Astrocyte of the spinal cord (primary cell): ENCODE measurements at places on chromosomes 2 and 18.

- DNase-seq: no peak
Measured at GRCh38 chr2:99325384-99325783, 10.7 kb downstream of the TXNDC9 start.

DNA sequence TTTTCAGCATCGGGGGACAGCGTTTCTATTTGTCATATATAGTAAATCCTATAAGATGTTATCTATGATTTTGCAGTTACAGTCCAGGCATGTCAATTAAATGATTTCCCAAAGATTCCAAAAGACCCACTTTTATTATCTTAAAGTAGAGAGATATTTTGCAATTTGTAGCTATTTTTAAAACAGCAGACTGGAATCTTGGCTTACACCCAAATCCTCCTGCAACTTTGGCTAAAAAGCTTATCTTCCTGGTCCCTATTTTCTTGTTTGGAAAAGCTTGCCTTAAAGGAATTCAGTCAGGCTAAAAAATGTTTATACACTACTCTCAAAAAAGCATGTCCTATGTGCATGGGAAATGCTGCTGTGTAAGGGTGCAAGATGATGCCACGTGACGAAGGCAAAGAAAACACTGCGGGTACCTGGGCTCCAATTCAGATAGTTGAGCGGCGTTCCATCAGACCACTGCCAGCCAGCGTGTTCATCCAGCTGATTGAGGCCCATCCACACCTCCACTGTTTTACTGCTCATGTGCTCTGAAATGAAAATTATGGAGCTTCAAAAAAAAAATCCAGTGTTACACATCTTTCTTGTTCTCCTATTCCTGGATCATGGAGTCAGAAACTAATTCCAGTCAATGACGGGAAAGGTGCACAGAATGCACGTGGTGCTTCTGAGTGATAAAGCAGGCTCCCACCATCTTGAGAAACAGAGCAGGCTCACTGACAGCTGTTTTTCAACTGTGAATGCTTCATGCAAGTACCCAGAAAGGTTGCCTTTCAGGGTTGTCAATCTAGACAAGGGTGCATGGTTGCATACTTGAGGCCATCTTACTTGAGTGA is 33.8 kb downstream of the PLA2R1 start:
- peak; percentile 14 for DNase-seq

GRCh38 chr2:230541934-230542380 is 126.0 kb downstream of the SP100 start:
- DNase-seq: peak; percentile 37

GRCh38 chr2:116499389-116499788 is 1315.1 kb upstream of the DDX18 start:
- DNase-seq: no peak

DNA sequence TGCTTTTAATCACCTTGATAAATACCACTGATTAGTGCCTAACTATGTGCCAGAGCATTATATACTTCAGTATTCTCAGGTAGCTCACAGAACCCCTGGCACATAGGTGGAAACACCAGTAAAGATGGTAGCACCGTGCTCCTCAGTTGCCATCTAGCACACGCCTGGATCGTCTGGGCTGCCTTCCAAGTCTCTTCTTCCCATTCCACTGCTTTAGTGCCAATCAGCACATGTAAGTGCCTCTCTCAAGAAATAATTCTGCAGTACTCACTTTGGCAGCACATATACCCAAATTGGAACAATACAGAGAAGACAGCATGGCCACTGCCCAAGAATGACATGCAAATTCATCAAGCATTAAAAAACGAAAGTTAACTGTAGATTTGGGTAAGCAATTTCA is 13.0 kb downstream of the POLR2D start:
- DNase-seq: no peak

DNA sequence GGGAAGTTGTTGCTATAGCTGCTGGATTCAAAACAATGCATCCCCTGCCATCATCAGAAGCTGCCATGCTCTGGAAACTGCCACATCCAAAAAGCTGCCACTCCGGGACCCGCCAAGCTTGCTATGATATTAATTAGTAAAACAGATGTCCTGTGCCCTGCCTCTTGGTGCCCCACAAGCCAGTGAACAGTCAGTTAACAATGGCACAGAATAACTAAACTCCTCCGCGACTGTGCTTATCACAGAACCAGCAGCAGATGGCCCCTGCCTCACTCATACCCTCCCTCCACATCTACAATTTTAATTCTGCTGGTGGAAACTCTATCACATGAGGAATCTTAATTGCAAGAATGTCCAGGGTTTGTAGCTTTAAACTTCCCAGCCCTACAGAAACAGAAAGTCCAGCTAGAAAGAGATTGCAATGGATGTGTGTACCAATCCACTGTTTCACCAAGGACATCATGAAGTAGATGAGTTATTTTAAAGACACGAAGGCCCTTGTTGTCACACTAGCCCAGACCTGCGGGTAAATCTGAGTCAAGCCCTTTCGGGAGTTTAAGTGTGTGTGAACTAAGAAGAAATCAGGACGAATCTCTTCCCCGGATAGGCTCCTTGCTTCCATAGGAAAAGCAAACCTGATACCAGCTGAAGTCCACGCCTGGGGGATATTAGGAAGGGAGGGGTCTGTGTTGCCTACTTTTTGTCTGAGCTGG is 7.4 kb upstream of the ACYP2 start:
- no peak for DNase-seq

DNA sequence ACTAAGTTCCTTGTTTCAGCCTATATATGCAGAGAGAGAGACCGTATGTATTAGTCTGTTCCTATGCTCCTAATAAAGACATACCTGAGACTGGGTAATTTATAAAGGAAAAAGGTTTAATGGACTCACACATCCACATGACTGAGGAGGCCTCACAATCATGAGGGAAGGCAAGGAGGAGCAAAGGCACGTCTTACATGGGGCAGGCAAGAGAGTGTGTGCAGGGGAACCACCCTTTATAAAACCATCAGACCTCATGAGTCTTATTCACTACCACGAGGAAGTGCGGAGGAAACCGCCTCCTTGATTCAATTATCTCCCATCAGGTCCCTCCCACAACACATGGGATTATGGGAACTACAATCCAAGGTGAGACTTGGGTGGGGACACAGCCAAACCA is 73.8 kb downstream of the TMEM18 start:
- no peak for DNase-seq

DNA sequence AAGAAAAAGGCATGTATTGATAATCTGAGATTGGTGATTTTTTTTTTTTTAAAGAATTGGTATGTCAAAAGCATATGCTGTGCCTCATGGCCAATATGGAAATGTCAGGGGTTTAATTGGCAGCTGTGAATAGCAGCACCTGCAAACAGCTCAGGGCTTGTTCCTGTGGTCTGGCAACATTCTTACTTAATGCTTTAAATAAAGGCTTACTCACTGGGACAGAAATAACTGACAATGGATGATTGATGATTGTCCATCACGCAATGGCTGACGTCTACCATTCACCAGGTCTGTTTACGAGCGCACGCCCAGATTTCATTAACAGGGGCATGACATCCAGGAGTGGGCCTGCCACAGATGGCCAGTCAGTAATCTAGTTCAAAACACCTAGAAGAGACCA is 66.7 kb downstream of the ETAA1 start:
- DNase-seq: peak; percentile 52

DNA sequence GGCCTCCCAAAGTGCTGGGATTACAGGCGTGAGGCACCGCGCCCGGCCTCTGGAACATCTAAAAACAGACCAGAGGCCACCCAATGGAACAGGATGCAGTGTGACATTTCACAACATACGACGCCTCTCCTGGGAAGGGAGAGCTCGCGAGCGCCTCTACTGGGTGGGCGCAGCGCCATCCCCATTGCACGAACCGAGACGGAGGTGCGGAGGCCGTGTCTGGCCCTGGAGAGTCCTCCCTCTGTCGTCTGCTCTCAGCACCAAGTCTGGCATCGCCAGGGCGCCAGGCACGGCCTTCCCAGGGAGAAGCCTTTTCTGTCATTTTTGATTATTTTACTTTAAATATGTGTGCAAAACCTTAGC is 9.4 kb upstream of the GBX2 start:
- no peak for DNase-seq

GRCh38 chr2:186515376-186515775 is 29.3 kb downstream of the ZC3H15 start:
- peak; percentile 10 for DNase-seq

- DNase-seq: no peak
Measured at GRCh38 chr2:82128051-82128450, 1823.5 kb upstream of the LRRTM1 start.

- DNase-seq: peak; percentile 90
Measured at GRCh38 chr2:69163109-69163508, 150.1 kb downstream of the ANTXR1 start.

GRCh38 chr2:235116885-235117492 is 165.2 kb downstream of the SH3BP4 start:
- DNase-seq: peak; percentile 67

- no peak for DNase-seq
Measured at GRCh38 chr2:64400105-64400728, 53.7 kb upstream of the LGALSL start.

DNA sequence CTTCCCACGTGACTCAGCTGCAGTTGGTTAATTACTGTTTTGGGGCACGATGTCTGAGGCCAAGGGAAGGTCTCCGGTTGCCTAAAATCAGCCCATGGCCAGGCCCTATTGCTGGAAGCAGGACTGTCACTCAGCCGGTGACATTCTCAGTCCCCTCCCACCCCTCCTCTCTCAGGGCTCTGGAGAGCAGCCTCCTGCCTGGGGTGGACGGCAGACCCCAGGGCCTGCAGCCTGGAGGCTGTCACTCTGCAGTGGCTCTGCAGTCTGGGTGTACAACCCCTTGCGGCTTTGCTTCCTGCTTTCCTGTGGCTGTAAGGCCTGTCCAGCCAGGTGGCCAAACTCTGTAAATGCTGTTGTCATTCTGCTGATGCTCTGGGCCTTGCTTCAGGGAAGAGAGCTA is 32.8 kb downstream of the ZBTB7C start:
- DNase-seq: no peak

DNA sequence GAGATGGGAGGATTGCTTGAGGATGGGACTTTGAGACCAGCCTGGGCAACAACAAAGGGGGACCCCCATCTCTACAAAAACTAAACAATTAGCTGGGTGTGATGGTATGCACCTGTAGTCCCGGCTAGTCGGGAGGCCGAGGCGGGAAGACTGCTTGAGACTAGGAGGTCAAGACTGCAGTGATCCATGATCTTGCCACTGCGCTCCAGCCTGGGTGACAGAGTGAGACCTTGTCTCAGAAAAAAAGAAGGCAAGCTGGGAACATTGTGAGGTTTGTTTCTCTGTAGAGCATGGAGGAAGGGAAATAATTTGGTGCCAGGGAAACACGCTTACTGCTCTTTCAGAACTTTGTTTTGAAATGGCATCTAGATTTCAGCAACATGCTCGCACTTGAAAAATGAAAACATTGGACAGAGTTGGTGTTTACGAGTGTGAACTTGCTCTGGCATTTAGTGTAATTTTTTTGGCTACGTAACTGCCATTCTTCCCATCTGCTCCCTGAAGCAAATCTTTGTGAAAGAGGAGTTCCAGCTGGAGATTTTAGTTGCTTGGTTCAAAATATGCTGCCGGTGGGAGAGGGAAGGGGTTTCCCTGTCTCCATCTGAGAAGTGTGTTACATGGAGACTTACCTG is 125.6 kb upstream of the DLX2 start:
- DNase-seq: no peak

DNA sequence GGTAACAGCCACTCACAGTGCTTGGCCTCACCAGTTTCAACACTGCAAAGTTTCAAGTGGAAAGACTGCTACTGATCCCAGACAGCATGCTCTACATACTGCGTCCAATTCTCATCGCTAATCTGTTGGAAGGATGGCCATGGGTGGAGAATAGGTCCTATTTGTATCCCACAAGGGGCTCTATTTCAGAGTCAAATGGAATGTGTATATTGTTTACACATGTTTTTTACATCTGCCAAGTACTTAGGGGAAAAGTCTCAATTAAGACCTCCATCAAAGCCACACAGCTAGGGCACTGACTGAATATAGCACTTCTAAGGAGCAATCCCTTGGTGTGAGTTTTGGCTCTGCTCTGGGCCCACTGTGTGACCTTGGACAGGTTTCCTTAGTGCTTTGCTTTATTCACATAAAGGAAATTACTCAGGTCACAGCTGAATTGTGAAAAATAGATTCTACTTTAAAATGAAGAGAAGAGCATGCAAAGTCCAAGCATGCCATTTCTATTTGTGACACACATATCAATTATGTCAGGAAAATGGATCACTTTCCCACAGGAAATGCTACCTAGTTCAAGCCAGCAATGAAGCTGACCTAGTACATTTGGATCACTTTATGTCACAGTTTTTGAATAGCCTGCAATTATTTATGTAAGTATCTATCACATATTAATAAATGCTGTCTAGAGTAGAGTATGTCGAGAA is 112.9 kb upstream of the STK17B start:
- DNase-seq: no peak

GRCh38 chr2:212408524-212408923 is 130.1 kb downstream of the ERBB4 start:
- no peak for DNase-seq

DNA sequence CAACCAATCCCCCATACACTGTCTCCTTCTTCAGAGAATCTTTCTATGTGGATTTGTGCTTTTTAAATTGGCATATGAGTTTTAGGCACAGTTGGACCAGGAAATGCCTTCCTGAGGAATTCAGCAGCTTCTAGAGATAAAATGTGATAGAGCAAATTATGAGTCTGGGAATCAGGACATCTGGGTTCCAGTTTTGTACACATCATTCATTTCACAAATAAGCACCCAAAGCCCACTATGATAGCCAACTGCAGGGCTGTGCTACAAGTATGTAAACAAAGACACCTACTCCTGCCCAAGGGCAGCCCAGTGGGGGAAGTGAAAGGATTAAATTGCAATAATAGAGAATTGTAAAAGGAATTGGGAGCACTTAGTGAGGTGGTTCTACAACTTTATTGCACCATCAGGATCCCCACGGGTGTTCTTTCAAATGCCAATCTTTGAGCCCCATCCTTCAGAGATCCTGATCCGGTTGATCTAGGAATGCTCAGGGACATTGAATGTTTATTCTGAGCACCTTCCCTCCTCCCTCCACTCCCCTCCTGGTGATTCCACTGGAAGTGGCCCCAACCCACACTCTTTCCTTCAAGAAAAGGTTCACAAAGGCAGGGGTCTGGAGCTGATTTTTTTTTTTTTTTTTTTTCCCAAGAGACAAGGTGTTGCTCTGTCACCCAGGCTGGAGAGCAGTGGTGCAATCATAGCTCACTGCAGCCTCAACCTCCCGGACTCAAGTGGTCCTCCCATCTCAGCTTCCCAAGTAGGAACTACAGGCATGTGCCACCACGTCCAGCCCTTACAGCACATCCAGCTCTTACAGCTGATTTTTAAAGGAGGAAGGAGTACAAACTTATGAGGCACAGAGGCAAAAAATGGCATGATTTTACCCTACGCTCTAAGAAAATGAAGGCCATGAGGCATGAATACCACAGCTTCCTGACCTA is 11.1 kb upstream of the KCMF1 start:
- no peak for DNase-seq

GRCh38 chr2:20175267-20175666 is 49.7 kb downstream of the SDC1 start:
- no peak for DNase-seq

DNA sequence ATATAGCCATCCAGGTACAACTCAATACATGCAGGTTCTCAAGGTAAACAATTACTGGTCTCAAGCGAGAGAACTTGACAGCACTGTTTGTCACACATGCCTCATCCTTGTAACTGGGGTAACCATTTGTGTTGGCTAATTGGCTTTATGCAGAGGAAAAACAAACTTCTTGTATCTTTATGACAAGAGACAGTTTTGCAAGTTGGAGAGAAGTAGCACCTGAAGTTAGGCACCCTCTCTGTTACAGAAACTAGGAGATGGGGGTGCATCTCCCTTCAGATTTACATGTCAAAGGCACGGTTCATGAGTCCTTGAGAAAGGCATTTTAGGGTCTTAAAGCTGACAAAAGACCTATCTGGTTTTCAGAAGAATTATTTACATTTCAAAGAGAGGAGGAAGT is 241.7 kb downstream of the CD226 start:
- no peak for DNase-seq

- DNase-seq: peak; percentile 65
Measured at GRCh38 chr2:121810959-121811853, 55.8 kb downstream of the TSN start.
